ENCODE measurements at places on chromosomes 16 and 17. TPM values are rescaled to one million over a fixed set of nuclear protein-coding genes. Genes with fewer than 3 reads are reported as not detected.

DCTPP1 gene
- total RNA-seq, result 8.5 TPM

GGA3 gene
- 16.7 TPM for total RNA-seq

ELMO3 gene
- 0.76 TPM for total RNA-seq

SPECC1 gene
- 6.1 TPM for total RNA-seq

SLC2A4 gene
- 0.10 TPM for total RNA-seq

PDILT gene
- total RNA-seq, result not detected

MRPL28 gene
- 39.2 TPM for total RNA-seq

ZMYND15 gene
- total RNA-seq, result 0.07 TPM

ITGA2B gene
- 0.30 TPM for total RNA-seq

Data from smooth muscle cell of the pulmonary artery (primary cell).